ENCODE measurements at places on chromosomes 2 and 18.

GRCh38 chr2:235713189-235713588 is 219.3 kb downstream of the AGAP1 start:
- no peak overlapping the region for H3K4me3 ChIP-seq
- no peak overlapping the region for H3K27ac ChIP-seq
- no peak for DNase-seq
- no peaks in the 10 kb centered on the region for H3K27me3 ChIP-seq
- H3K36me3 ChIP-seq: peaks cover 8% of the 10 kb centered on the region

GRCh38 chr18:28112056-28112470 is 64.9 kb downstream of the CDH2 start:
- H3K4me3 ChIP-seq: no peak overlapping the region
- H3K27me3 ChIP-seq: no peaks in the 10 kb centered on the region
- DNase-seq: no peak
- H3K27ac ChIP-seq: no peak overlapping the region
- H3K36me3 ChIP-seq: no peaks in the 10 kb centered on the region

DNA sequence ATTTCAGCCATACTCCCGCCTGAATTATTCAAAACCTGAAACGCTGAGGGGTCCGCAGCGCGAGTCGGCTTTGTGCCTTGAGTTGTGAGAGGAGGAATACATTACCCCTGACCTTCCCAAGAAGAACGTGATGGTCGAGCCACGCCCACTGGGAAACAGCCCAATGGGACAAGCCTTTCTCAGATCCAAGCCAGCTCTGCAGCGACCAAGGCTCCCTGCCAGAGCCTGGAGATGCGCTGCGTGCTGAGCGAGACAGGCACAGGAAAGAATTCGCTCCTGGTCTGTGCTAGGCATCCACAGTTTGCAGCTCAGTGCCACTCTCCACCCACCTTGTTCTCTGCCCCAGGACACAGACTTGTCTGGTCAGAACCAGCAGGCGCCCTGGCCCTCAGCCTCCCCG is 74.1 kb upstream of the GLI2 start:
- no peak for DNase-seq
- H3K27ac ChIP-seq: no peak overlapping the region
- H3K36me3 ChIP-seq: no peaks in the 10 kb centered on the region
- H3K4me1 ChIP-seq: no peaks in the 10 kb centered on the region
- H3K27me3 ChIP-seq: peaks cover 19% of the 10 kb centered on the region
- H3K4me3 ChIP-seq: no peak overlapping the region

- no peak overlapping the region for H3K4me3 ChIP-seq
- H3K4me1 ChIP-seq: no peaks in the 10 kb centered on the region
- no peaks in the 10 kb centered on the region for H3K27me3 ChIP-seq
- no peak overlapping the region for H3K27ac ChIP-seq
- no peak for DNase-seq
Observed at GRCh38 chr2:167692191-167692590, 555.2 kb downstream of the STK39 start.

GRCh38 chr18:11886577-11887110 is 21.5 kb downstream of the MPPE1 start:
- H3K36me3 ChIP-seq: peaks cover 62% of the 10 kb centered on the region
- H3K27me3 ChIP-seq: no peaks in the 10 kb centered on the region
- no peak for DNase-seq

GRCh38 chr2:128536925-128537620 is 218.4 kb upstream of the HS6ST1 start:
- H3K36me3 ChIP-seq: no peaks in the 10 kb centered on the region
- H3K27ac ChIP-seq: no peak overlapping the region
- no peak overlapping the region for H3K4me3 ChIP-seq
- H3K4me1 ChIP-seq: no peaks in the 10 kb centered on the region
- H3K27me3 ChIP-seq: peaks cover 6% of the 10 kb centered on the region

- H3K27ac ChIP-seq: no peak overlapping the region
- peaks cover 13% of the 10 kb centered on the region for H3K4me1 ChIP-seq
- no peaks in the 10 kb centered on the region for H3K27me3 ChIP-seq
- H3K4me3 ChIP-seq: no peak overlapping the region
Observed at GRCh38 chr18:67261931-67262552, 254.5 kb downstream of the DSEL start.
